T-helper 17 cell (primary cell): ENCODE measurements at places on chromosomes 1 and 21. TPM values are rescaled to one million over a fixed set of nuclear protein-coding genes. Genes with fewer than 3 reads are reported as not detected.

The TAS1R1 gene
- total RNA-seq, result not detected

The HSPA6 gene
- total RNA-seq, result 0.50 TPM

DNA sequence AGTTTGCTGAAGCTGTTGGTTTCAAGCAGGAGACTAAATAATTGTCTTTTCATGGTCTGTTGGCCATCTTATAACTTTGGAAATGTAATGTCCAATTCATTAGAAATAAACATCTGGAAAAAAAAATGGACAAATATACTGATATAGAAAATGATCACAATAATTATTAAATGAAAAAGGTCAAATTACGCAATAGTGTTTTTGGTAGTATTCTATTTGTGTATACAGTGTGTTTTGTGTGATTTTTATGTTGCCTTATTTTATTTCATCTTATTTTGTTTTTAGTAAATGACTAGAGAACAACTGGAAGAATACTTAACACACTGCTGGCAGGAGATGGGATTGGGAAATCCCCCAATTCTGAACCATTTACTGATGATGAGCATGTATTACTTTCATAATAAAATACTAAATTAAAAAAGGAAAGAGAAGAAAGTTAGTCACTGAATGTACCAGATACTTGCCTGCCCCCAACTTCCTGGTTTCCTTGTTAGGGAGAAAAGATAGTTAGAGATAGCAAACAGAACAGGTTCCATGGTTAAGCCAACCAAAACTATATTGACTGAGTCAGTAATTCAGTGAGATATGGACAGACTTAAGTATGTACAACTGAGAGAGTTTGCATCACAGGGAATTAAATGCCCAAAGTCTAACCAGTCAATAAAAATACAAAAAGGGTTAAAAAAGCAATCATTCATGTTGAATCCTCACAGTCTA lies 24.0 kb upstream of the SAMD13 start:
- peaks cover 1% of the 10 kb centered on the region for H3K36me3 ChIP-seq
- H3K27ac ChIP-seq, result no peak overlapping the region
- no peak for DNase-seq
- no peak overlapping the region for H3K4me3 ChIP-seq
- H3K27me3 ChIP-seq, result peaks cover 6% of the 10 kb centered on the region

GRCh38 chr1:143497374-143497747 lies 474.4 kb downstream of the FAM72C start:
- H3K27ac ChIP-seq, result no peak overlapping the region
- H3K27me3 ChIP-seq, result no peaks in the 10 kb centered on the region
- DNase-seq, result no peak
- H3K4me1 ChIP-seq, result no peaks in the 10 kb centered on the region
- H3K36me3 ChIP-seq, result peaks cover 2% of the 10 kb centered on the region

GRCh38 chr1:150233359-150234308 lies 2.3 kb downstream of the ANP32E start:
- H3K27me3 ChIP-seq, result no peaks in the 10 kb centered on the region
- no peak for DNase-seq
- no peak overlapping the region for H3K27ac ChIP-seq
- peaks cover 6% of the 10 kb centered on the region for H3K36me3 ChIP-seq

GRCh38 chr21:36512971-36513370 lies 33.0 kb upstream of the CLDN14 start:
- H3K4me3 ChIP-seq, result no peak overlapping the region
- H3K4me1 ChIP-seq, result peaks cover 11% of the 10 kb centered on the region
- no peak overlapping the region for H3K27ac ChIP-seq
- DNase-seq, result no peak
- peaks cover 42% of the 10 kb centered on the region for H3K27me3 ChIP-seq

The SCNM1 gene
- 33.7 TPM for total RNA-seq

The IPO9 gene
- 24.0 TPM for total RNA-seq

The S100B gene
- not detected for total RNA-seq

DNA sequence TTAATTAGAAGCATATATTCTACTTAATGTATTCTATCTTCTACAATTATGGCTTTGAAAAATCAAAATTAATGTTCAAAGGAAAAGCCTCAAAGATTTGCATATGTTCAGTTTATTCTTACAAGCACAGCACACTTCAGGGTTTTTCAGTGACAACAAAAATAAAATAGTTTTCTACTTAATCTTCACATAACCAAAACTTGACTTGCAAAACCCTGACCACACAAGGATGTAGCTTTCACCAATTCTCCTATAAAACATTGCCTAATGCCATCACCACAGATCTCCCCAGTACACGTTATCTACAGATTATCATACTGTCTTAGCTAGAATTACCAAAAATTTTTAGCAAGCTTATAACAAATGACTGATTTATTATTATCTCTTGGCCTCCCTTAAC lies 23.3 kb downstream of the LPAR3 start:
- no peak overlapping the region for H3K27ac ChIP-seq
- H3K4me3 ChIP-seq, result no peak overlapping the region
- H3K4me1 ChIP-seq, result peaks cover 4% of the 10 kb centered on the region
- H3K27me3 ChIP-seq, result peaks cover 18% of the 10 kb centered on the region

- no peak overlapping the region for H3K4me3 ChIP-seq
- H3K36me3 ChIP-seq, result no peaks in the 10 kb centered on the region
- H3K4me1 ChIP-seq, result no peaks in the 10 kb centered on the region
- H3K27ac ChIP-seq, result no peak overlapping the region
Measured at GRCh38 chr1:74522148-74522547, 9.7 kb upstream of the LRRC53 start.

The RGL1 gene
- total RNA-seq, result 1.4 TPM

DNA sequence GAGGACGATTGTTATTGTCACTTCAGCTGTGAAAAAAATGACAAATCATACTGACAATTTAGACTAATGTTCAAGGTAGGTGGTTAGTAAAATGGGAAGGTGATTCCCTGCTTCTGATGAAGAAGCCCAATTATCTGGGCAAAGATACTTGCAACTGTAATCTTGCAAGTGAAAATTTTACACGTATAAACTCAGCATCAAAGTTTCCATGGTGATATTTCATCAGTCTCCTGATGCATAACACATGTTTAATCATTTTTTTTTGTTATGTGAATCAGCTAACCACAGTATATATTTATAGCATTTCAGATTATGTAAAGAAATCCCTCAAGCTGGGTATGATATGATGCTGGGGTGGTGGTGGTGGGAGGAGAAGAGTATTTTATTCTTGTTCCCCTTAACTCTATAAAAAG lies 16.4 kb upstream of the KCNK1 start:
- H3K27ac ChIP-seq, result no peak overlapping the region
- DNase-seq, result no peak
- no peak overlapping the region for H3K4me3 ChIP-seq
- no peaks in the 10 kb centered on the region for H3K27me3 ChIP-seq

The MMP23B gene
- 3.9 TPM for total RNA-seq

- peaks cover 59% of the 10 kb centered on the region for H3K27me3 ChIP-seq
- peak overlapping the region; percentile 87 for H3K4me3 ChIP-seq
- DNase-seq, result no peak
- peaks cover 9% of the 10 kb centered on the region for H3K36me3 ChIP-seq
Measured at GRCh38 chr1:247111259-247111699, 7.1 kb upstream of the ZNF669 start.

DNA sequence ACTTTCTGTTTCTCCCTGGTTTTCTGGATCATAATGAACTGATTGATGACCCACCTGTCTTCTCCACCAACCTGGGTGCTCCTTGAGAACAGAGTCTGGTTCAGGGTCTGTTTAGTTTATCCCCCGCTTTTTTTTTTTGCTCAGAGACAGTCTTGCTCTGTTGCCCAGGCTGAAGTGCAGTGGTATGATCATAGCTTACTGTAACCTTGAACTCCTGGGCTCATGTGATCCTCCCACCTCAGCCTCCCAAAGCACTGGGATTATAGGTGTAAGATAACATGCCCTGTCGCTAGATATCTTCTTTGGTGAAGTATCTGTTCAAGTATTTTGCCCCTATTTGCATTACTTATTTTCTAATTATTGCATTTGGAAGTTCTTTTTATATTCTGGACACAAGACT lies 30.2 kb upstream of the CITED4 start:
- H3K27me3 ChIP-seq, result peaks cover 22% of the 10 kb centered on the region
- no peak overlapping the region for H3K4me3 ChIP-seq
- DNase-seq, result no peak
- peaks cover 2% of the 10 kb centered on the region for H3K4me1 ChIP-seq

GRCh38 chr1:234643850-234644134 lies 33.8 kb upstream of the IRF2BP2 start:
- H3K4me1 ChIP-seq, result peaks cover 3% of the 10 kb centered on the region
- H3K27me3 ChIP-seq, result no peaks in the 10 kb centered on the region
- no peak overlapping the region for H3K27ac ChIP-seq
- H3K36me3 ChIP-seq, result no peaks in the 10 kb centered on the region
- DNase-seq, result no peak

The PLA2G2F gene
- total RNA-seq, result not detected

The ACTN2 gene
- not detected for total RNA-seq

DNA sequence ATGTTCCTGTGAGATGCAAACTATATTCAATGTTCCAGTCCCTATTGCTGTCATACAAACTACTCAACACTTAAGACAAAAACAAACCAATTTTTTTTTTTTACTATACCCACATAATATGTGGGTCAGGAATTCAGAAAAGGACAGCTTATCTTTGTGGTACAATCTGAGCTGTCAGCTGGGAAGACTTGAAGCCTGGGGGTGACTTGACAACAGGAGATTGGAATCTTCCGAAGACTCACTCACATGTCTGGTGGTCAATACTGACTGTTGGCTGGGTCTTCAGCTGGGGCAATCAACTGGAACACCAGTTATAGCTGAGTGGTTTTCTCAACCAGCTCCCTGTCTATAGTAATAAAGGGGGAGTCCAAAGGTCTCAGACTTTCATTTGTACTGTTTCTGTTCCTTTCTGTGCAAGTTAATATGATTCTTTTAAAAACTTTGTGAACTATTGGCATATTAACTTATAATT lies 81.7 kb upstream of the ATP1B1 start:
- H3K27ac ChIP-seq, result no peak overlapping the region
- H3K4me1 ChIP-seq, result peaks cover 2% of the 10 kb centered on the region
- peaks cover 24% of the 10 kb centered on the region for H3K27me3 ChIP-seq
- H3K4me3 ChIP-seq, result no peak overlapping the region

DNA sequence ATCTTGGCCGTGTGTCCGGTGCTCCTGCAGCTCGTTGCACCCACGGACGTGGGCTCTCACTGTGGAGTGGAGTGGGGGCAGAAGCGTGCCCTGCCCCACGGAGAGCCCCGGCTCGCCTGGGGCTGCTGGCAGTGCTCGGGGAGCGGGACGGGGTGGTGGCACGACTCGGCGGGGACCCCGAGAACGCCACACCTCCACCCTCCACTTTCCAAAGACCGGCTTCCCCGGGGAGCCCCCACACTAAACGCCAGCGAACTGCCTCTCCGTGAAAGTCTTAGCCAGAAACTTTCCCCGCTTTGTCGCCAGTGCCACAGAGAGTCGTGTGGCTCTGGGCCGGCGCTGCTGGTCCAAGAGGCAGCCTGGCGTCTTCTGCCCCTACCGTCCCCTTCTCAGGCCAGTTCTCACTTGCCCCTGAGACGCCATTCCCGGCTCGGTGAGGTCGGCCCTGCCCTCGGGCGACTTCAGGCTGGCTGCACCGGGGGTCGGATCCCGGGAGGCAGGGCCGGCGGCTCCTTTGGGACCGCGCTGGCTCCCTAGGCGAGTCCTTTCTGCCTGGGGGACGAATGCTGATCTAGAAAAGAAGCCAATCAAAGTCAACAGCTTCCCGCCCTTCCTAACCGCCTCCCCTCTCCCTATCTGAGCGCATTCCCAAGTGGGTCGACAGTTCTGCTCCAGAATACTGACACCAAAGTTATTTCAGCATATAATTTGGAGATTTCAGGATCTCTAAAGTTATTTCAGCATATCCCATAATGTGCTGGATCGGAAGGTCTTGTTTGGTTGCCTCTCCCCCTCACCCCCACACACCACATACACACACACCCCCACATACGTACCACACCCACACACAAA lies 2.6 kb upstream of the SAMD13 start:
- H3K4me1 ChIP-seq, result peaks cover 32% of the 10 kb centered on the region
- peak; percentile 9 for DNase-seq
- peak overlapping the region; percentile 92 for H3K4me3 ChIP-seq
- peaks cover 10% of the 10 kb centered on the region for H3K27me3 ChIP-seq

The SLC6A9 gene
- total RNA-seq, result not detected

GRCh38 chr1:233387585-233387984 lies 60.1 kb downstream of the MAP3K21 start:
- no peak for DNase-seq
- no peak overlapping the region for H3K27ac ChIP-seq
- no peak overlapping the region for H3K4me3 ChIP-seq
- H3K27me3 ChIP-seq, result peaks cover 14% of the 10 kb centered on the region
- H3K36me3 ChIP-seq, result peaks cover 10% of the 10 kb centered on the region

The TACSTD2 gene
- 0.23 TPM for total RNA-seq

GRCh38 chr1:89974696-89975470 lies 20.0 kb upstream of the ZNF326 start:
- no peak for DNase-seq
- H3K36me3 ChIP-seq, result no peaks in the 10 kb centered on the region
- peaks cover 9% of the 10 kb centered on the region for H3K27me3 ChIP-seq
- no peaks in the 10 kb centered on the region for H3K4me1 ChIP-seq

GRCh38 chr1:51693419-51694155 lies 76.7 kb downstream of the OSBPL9 start:
- H3K36me3 ChIP-seq, result peaks cover 2% of the 10 kb centered on the region
- H3K27ac ChIP-seq, result peak overlapping the region; percentile 4
- no peak overlapping the region for H3K4me3 ChIP-seq
- H3K4me1 ChIP-seq, result peaks cover 17% of the 10 kb centered on the region
- no peaks in the 10 kb centered on the region for H3K27me3 ChIP-seq

GRCh38 chr1:156938813-156939212 lies 18.4 kb downstream of the LRRC71 start:
- H3K4me3 ChIP-seq, result no peak overlapping the region
- no peak for DNase-seq
- H3K4me1 ChIP-seq, result no peaks in the 10 kb centered on the region
- peak overlapping the region; percentile 83 for H3K27ac ChIP-seq

DNA sequence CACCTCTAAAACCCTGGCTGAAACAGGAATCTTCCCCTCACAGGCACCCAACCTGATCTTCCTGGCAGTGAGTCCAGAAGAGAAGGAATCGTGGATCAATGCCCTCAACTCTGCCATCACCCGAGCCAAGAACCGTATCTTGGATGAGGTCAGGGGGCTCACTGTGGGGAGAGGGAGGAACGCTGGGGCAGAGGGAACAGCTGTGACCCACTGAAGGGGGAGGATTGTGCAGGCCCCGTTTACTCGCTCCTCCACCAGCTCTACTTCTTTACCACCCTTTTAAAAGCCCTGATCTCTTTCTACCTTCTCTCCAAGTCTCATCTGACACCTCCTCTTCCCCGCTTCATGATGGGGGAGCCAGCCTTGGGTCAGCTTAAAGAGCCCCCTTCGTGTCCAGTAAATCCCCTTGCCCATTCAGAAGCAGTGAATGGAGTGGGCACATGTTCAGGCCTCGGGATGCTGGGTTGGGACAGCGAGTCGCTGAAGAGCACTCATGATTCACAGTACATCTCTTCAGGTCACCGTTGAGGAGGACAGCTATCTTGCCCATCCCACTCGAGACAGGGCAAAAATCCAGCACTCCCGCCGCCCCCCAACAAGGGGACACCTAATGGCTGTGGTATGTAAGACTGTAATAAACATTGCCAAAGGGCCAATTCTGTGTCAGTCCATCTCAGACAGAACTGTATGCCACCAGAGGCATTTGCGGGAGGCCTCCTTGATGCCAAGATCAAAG lies 7.3 kb downstream of the PLEKHO1 start:
- H3K27ac ChIP-seq, result peak overlapping the region; percentile 95
- H3K27me3 ChIP-seq, result no peaks in the 10 kb centered on the region
- peaks cover 14% of the 10 kb centered on the region for H3K36me3 ChIP-seq
- no peak overlapping the region for H3K4me3 ChIP-seq
- peaks cover 58% of the 10 kb centered on the region for H3K4me1 ChIP-seq
